CD4-positive, alpha-beta T cell treated with Interleukin-6 at 100 ng/mL for 8 hours (primary cell): ENCODE measurements at places on chromosomes 11 and 22.
A peak's percentile ranks its signal among the peaks of the same experiment; 100 is the strongest.

DNA sequence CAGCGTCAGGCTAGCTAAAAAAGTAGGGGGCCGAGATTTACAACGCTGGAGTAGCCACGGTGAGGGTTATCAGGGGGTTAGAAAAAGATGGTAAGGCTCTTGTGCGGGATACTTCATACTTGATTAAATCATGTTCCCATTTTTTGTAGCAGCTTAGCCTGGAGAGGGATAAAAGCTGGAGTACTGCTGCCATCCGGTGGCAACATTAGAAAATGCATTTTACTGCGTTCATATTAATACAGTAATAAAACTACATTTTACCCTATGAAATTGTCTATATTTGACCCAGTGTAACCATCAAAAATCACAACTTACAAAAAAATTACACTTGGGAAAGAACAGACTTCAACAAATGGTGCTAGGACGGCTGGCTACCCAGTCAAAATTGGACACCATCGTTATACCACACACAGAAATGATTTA, 17.3 kb downstream of the RPUSD4 start:
- DNase-seq = peak; percentile 16

DNA sequence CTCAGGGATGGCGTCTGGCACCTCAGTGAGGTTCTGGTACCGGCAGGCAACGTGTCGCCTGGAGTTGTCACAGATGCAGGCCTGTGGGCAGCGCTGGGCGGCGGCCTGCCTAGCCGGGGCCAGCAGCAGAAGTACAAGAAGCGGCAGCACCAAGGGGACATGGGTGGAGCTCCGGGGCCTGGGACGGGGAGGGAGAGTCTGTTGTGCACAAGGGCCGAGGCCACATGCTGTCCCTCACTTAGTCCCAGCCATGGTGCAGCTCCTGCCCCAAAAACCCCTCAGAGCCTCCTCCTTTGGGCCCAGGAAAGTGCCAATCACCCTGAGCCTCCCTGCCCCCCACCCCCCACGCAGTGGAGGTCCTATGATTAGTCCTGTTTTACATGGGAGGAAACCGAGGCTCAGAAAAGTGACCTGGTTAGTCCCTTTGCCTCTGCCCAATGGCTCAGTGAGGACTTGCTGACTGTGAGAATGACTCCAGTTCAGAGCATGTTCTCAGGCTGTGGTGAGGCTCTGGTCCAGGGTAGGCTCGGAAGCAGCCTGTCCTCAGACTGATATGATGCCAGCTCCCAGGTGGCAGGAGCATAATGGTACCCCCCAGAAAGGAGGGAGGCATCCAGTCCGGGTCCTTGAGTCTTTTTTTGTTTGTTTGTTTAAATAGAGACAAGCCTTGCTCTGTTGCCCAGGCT, 1.1 kb downstream of the CHADL start:
- no peak for DNase-seq

DNA sequence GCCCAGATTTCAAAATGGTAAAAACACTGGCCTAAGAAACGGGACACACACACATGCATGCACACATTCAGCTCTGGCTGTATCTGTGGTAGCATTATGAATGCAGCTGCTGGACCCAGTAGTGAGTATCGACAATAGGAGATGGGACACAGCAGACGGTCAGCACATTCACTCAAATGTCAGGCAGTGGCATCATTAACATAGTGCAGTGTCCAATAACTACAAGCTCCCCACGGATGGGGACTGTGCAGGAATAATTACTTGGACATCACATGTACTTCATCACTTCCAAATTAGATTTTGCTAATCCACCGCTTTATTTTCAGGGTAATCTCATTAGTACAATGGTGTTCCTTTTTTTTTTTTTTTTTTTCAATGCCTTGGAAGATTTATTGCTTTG, 109.5 kb downstream of the FANCF start:
- no peak for DNase-seq

GRCh38 chr11:130721736-130722135, 194.5 kb downstream of the SNX19 start:
- no peak for DNase-seq

DNA sequence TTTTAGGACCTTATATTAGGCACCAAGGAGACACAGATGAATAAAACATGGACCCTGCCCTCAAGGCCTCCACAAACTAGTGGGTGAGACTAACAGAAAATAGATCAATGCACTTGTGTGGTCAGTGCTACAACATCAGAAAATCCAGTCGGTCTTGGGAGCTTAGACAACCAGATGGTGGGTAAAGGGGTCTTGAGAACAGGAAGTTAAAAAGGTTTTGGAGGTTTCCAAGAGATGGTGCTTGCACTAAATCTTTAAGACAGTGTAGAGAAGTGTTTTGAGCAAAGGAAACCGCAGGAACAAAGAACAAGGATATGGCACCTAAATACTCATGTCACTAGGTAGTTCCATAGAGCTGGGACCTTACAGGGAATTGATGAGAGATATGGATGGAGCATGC, 56.2 kb downstream of the GALNT18 start:
- no peak for DNase-seq

DNA sequence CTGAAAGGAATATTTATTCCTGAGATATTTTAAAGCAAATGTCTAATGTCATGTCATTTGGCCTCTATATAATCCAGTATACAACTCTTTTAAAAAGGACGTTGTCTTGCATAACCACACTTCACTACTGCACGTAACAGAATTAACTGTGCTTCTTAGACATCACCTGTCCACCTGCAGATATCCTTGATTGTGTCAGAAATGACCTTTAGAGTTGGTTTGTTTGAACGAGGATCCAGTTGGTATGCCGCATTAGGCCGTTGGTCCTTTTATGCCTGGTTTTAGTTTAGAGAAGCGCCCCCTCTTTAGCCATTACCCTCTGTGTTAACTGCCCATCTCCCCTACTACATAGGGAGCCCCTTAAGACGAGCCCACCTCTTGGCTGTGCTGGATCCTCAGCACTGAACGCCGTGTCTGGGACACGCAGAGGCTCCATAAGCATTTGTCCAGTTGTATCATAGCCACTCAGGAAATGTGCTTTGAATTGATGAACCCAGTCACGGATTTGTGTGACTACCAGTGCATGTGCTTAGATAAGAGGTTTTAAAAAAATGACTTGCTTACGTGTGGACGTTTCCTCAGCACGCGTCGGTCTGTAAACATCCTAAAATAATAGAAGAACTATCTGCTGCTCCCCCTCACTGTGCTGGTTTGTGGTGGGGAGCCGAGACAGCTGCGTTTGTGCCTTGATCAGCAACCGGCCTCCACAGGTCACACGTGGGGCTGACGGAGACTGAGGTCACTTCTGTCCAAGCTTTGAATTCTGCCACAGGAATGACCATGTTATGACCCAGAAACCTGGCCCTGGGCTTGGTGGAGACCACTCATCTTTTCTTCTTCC, 4.0 kb downstream of the MICAL2 start:
- DNase-seq = no peak

GRCh38 chr22:30214703-30215407, 31.7 kb downstream of the LIF start:
- DNase-seq = no peak

GRCh38 chr11:131234221-131234620, 136.2 kb upstream of the NTM start:
- no peak for DNase-seq

DNA sequence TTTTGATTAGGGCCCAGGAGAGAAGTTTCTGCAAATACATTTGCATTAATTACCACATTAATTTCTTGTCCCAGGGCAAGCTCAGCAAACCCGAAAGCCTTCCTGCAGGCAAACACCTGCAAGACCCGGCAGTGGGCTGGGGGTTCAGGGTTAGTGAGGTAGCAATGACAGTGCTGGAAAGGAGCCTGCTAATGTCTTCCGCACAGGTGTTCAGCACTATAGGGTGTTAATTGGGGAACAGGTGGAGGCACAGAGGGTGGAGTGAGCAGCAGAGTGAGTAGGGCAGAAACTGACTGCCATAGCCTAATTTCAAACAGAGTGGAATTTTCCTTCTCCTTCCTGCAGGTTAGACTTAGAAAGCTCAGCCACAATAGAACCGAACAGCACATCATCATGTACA, 50.9 kb upstream of the UBASH3B start:
- no peak for DNase-seq

DNA sequence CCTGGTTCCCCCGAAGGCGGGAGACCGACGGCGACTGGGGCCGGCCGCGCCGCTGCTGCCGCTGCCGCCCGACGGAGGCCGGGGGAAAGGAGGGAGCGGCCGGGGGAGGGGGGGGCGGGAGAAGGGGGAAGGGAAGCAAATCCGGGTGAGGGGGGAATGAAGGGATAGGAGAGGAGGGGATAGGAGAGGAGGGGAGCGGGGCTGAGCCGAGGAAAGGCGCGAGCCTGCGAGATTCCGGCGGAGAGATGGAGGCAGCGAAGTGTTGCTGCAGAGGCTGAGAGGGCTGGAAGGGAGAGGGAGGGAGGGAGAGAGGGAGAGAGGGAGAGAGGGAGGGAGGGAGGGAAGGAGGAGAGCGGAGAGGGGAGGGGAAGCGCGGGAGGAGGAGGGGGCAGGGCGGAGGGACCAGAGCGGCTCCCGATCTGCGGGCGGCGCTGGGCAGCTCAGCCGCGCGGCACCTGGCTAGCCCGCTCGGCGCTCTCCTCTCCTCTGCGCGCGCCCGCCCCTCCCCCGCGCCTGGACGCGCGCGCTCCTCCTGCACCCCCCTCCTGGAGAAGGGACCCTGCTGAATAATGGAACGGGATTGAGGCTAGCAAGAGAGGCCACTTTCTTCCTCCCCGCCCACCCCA, 52.3 kb downstream of the SLC22A12 start:
- DNase-seq = no peak

GRCh38 chr11:71279916-71280645, 27.7 kb upstream of the SHANK2 start:
- DNase-seq = no peak

DNA sequence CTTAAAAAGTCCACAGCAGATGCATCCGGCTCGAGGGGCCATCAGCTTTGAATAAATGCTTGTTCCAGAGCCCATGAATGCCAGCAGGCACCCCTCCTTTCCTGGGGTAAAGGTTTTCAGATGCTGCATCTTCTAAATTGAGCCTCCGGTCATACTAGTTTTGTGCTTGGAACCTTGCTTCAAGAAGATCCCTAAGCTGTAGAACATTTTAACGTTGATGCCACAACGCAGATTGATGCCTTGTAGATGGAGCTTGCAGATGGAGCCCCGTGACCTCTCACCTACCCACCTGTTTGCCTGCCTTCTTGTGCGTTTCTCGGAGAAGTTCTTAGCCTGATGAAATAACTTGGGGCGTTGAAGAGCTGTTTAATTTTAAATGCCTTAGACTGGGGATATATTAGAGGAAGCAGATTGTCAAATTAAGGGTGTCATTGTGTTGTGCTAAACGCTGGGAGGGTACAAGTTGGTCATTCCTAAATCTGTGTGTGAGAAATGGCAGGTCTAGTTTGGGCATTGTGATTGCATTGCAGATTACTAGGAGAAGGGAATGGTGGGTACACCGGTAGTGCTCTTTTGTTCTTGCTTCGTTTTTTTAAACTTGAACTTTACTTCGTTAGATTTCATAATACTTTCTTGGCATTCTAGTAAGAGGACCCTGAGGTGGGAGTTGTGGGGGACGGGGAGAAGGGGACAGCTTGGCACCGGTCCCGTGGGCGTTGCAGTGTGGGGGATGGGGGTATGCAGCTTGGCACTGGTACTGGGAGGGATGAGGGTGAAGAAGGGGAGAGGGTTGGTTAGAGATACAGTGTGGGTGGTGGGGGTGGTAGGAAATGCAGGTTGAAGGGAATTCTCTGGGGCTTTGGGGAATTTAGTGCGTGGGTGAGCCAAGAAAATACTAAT, 1.9 kb downstream of the NEAT1 start:
- peak; percentile 61 for DNase-seq

DNA sequence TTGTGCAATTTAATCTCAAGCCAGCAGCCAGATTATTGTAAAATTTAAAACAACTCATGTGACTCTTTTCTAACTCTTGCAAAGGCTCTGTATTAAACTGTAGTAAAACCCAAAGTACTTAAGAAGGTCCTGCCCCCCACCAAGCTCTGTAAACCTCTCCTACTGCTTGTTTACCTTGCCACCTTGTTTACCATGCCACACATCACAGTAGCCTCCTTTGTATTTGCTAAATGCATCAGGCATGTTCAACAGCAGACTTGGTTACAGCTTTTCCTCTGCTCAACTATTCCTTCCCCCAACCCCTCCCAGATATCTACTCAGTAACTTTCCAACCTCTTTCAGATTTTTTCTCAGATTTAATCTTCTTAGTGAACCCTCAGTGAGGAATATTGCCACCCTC, 861.6 kb downstream of the METTL15 start:
- no peak for DNase-seq

- no peak for DNase-seq
Observed at GRCh38 chr22:46573781-46574437, 36.5 kb upstream of the CELSR1 start.

- no peak for DNase-seq
Observed at GRCh38 chr11:70471254-70471653, 72.9 kb downstream of the CTTN start.

DNA sequence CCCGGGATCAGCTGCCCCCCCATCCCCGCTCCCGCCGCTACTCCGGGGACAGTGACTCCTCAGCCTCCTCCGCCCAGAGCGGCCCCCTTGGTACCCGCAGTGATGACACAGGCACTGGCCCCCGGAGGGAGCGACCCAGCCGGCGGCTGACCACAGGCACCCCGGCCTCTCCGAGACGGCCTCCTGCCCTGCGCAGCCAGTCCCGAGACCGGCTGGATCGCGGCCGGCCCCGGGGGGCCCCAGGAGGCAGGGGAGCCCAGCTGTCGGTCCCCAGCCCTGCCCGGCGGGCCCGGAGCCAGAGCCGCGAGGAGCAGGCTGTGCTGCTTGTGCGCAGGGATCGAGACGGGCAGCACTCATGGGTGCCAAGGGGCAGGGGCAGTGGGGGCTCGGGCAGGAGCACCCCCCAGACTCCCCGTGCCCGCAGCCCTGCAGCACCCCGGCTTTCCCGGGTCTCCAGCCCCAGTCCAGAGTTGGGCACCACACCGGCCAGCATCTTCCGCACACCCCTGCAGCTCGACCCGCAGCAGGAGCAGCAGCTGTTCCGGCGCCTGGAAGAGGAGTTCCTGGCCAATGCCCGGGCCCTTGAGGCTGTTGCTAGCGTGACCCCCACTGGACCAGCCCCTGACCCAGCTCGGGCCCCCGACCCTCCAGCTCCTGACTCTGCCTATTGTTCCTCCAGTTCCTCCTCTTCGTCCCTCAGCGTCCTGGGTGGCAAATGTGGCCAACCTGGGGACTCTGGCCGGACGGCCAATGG, 3.9 kb downstream of the RASL10A start:
- DNase-seq = no peak

GRCh38 chr11:75384438-75385080, 14.8 kb upstream of the RPS3 start:
- DNase-seq = peak; percentile 77

DNA sequence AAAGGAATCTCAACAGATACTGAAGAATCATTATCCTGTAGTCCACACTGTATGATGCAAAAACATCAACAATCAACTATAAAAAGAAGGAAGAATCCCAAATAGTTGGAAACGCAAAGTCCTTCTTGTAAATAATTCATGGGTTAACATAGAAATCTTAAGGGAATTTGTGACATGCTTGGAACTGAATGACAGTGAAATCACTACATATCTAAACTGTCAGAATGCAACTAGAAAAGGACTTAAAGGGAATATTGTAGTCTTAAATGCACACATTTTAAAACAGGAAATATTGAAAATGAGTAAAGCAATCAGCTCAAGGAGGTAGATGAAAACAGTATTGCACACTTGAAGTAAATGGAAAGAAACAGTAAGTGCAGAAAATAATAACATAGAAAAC, 147.6 kb upstream of the MPPED2 start:
- no peak for DNase-seq
